ENCODE measurements at places on chromosomes 12 and 14. TPM values are rescaled to one million over a fixed set of nuclear protein-coding genes. Genes with fewer than 3 reads are reported as not detected.

- no peak for DNase-seq
These were observed 339.7 kb upstream of the FLRT2 start for GRCh38 chr14:85190251-85190650.

DNA sequence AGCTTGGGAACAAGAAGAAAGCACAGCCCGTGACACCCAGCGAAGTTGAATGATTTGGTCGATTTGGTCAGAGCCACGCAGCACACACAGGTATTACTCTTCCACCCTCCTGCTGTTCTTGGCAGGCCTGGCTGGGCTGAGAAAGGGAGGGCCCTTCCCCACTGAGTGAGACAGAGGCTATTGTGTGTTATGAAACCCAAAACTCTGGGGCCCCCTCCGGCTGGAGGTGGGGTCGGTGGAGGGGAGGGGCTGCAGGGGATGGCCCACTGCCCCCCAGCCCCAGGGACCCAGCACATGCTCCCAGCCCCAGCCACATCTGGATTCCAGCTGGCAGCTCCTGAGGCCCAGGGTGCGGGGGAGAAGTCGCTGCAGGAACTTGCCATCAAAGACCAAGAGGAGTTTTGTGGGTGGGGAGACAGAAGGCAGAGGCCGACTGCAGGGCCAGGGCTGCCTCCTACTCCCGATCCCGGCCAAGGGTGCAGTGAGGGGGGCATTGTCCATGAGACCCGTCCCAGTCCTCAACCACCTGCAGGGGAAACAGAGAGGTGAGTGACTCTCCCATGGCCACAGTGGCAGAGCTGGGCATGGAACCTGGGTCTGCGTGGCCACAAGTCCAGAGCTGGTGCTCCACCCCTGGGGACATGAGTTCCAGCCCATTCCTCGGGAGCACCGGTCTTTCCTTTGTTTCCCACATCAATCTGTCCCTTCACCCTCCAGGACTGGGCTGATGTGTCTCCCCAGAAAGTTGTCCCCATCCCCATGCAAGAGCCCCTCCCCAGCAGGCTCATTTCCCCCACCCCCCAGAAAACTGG, 8.7 kb downstream of the TMEM119 start:
- no peak for DNase-seq

DNA sequence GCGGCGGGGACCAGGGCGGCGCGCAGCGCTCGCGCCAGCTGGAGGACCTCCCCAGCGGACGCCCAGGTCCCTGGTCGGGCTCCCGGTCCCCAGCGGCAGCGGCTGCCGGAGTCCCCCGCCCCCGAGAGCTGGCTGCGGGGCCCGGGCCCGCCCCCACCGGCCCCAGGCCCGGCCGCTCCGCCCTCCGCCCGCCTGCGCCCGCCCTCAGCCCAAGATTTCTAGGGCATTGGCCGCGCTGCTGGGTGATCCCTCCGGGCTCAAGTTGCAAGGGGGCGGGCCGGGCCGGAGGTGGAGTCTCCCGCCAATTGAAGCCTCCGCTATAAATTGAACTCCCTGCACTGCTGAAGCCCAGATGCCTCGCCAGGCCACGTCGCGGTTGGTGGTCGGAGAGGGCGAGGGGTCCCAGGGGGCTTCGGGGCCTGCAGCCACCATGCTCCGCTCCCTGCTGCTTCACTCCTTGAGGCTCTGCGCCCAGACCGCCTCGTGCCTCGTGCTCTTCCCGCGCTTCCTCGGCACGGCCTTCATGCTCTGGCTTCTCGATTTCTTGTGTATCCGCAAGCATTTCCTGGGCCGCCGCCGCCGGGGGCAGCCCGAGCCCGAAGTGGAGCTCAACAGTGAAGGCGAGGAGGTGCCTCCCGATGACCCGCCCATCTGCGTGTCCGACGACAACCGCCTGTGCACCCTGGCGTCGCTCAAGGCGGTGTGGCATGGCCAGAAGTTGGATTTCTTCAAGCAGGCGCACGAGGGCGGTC, at the start of gene DIO3:
Gene DIO3 (plus strand): TSS at position 351 of the 752 bp plus-strand sequence.
- DNase-seq, result no peak

- no peak for DNase-seq
These were observed 77.7 kb downstream of the SLC15A4 start for GRCh38 chr12:128745772-128746689.

DNA sequence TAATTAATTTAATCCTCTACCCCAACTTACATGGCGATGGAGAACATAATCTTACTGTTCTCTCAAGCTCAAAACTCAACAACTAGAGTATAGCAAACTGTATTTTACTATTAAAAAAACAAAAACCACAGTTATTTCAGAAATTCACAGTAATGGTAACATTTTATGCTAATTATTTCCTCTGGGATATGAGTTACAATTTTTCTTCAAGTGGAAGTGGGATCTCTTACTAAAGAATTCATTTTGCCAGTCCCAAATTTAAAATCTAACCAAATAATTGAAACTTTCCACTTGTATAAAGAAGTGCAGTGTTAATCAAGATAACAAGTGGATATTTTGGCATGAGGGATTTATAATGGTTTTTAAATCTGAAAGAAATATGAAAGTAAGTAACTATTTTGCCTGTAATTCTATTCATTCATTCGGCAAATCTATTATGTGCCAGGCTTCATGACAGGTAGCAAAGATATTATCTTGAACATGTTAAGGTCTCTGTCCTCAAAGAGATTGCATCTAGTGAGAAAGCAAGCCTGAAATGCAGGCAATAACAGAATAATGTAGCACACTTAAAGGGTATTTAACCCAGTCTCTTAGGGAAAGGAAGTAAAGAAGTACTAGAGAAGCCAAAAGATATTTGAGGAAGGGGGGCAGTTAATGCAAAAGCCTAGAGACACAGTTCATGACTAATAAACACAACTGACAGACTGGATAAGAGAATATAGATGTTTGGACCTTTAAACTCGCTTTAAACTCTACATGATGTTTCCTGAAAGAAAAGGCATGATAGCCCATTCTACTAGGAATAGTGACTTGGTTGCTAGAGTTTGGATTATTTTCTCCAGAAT, 44.0 kb downstream of the TAOK3 start:
- DNase-seq, result no peak

DNA sequence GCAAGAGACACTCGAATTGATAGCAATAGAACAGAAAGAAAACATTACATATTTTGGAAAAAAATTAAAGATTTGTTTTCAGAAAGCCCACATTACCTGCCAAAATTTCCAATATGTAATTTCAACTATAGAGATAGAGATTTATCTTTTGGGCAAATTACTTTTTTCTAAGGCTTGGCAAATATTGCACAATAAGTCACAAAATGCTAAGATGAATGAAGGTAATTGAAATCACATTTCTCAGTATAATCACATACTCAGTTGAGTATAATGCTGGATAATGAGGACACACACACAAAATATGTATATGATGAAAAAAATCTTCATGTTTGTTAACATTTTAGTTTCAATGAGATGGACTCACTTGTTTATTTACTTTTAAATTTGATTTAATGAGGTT, 189.2 kb upstream of the STXBP6 start:
- DNase-seq, result no peak

- DNase-seq, result peak; percentile 30
These were observed 124.8 kb upstream of the MAP1LC3B2 start for GRCh38 chr12:116434155-116435011.

FAM90A1 gene
- total RNA-seq, result 0.41 TPM

CMA1 gene
- not detected for total RNA-seq

- no peak for DNase-seq
These were observed 77.8 kb downstream of the PTPRB start for GRCh38 chr12:70559390-70559789.

NR1H4 gene
- total RNA-seq, result not detected

KRT5 gene
- total RNA-seq, result not detected

GRCh38 chr12:51009056-51009440, 17.1 kb downstream of the SLC11A2 start:
- peak; percentile 48 for DNase-seq

DNA sequence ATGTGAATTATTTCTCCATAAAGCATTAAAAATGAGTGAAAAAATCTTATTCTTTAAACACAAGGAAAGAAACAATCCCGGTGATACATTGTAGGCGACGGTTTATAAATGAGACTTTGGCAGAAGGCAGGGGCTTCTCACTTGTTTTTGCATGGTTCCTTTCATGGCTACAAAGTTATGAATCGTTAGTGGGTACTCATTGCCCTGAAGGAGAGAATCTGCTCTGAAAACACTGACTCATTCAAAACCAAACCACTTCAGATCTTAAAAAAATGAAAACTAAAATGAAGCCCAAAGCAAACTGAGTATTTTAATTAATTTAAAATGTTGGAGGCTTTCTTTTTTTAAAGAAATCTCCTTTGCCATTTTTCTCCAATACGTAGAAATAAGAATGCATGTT, 41.4 kb upstream of the AMIGO2 start:
- DNase-seq, result no peak

USP44 gene
- total RNA-seq, result 3.7 TPM

LRRC10 gene
- total RNA-seq, result not detected

- no peak for DNase-seq
These were observed 22.9 kb downstream of the CCDC92 start for GRCh38 chr12:123949770-123950165.

IGF1 gene
- 2.9 TPM for total RNA-seq

DNA sequence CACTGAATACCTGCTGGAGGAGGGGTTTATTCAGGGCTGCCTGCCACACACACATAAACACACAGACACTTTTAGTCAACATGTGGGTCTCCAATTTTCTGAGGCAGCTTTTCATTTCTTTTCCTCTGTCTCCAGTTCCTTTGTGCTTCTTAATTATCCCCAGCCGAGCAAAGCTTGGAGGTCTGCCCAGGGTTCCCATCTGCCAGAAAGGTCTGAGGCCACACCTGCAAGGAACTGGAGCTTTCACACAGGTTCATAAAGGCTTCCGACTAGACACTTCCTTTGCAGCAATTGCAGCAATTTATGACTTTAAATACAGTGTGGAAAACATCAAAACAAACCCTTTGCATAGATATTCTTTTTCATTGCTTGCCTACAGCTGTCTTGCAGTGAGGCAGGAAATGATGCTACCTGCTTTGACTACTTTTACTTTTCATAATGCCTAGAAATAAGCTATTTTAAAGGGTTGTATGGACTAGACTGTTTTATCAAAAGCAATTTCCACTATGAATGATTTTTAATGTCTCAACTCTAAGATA, 1318.9 kb downstream of the AACS start:
- no peak for DNase-seq

DNA sequence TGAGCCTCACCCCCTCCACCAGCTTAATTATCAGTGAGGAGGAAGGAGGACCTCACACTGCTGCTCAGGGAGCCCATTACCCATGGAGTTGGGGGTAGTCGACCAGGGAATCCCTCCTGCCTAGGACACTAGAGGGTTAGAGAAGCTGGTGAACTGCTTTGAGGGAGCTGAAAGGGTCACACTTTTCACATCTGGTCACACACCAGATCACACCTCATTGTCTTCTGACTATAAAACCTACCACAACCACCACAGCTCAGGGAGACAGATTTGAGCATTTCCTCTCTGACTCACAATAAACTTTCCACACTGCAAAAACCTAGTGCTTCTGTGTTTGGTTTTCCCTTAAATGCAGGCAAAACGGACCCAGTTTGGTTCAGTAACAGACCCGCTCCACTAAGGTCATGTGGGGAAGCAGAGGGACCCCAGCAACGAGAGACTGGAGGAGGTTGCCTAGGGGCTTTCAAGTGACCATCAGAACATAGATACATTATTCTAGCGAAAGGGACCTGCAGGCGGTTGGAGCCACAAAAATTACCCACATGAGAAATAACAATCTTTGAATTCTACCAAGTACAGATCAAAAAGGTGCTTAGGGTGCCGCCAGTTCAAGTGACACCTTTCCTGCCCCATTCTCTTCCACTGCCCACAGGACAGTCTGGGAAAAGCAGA, 151.4 kb upstream of the AVPR1A start:
- no peak for DNase-seq

GRCh38 chr12:48795550-48796455, 6.9 kb upstream of the ADCY6 start:
- peak; percentile 85 for DNase-seq

DNA sequence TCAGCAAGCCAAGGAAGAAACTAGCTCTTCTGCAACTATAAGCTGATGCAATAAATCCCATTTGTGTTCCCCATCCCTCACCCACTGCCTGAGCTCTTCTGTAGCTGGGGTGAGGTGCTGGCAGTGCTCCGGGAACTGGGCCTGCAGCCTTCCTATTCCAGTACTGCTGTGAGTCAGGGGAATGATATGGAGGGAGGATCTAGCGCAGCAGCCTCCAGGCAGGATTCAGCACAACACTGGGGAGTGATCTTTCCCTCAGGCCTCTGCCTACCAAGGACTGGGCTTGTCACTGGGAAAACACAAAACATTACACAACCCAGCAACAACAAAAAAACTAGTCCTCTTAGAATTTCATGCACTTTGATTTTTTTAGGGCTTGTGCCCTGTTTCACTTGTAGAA, 58.7 kb downstream of the ST8SIA1 start:
- DNase-seq, result no peak

DNA sequence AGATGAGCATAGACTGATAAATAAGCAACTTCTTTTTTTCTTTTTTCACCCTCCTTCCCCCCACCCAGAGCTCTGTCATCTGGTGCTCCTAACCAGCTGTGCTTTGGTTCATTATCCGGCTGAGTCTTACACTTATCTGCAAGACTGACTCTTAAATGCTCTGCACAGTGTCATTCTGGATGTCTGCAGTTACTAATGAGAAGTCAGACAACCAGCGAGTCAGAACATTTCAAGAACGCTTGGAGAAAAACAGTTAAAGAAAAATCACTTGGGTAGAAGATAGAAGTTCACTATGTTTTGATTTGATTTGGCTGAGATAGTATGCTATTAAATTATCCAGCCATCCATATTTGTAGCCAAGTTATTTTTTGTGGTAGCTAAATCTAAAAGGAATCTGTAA, 328.9 kb upstream of the PRICKLE1 start:
- no peak for DNase-seq

TMTC1 gene
- 17.1 TPM for total RNA-seq

DNA sequence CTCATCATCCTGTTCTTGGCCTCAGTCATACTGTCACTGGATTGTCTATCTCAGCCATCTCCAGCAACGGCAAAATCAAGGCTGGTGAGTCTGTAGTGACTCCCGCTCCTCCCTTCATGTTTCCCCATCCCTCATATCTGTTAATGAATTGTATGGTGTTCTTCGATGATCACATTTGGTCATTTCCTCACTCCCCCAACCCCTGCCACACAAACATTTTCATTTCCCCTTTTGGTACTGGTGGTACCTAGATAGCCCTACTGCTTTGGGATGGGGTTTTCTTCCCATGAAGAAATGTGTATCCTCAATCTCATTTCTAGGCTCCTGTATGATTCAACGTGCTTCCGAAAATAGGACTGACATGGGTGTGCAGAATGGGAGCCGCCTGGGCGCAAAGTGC, 2.7 kb upstream of the KLHL33 start:
- DNase-seq, result no peak

DNA sequence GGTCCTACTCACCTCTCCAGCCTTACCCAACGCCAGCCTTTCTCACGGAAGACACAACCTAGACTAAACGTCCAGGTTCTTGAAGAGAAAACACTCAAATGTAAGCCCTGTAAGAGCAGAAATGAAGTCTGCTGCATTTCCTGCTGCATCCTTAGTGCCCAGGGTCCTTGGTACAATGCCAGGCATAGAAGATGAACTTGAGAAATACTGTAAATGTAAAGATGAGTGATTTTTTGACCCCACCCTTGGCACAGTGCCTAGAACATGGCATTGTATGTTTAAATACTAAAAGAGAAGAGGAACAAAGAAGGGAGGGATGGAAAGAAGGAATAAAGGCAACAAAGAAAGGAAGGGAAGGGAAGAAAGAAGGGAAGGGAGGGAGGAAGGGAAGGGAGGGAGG, 514.6 kb downstream of the MED13L start:
- no peak for DNase-seq

GRCh38 chr12:9906873-9907272, 25.3 kb downstream of the CLEC2A start:
- no peak for DNase-seq

Measured in frontal cortex (tissue), 4 donors.